ENCODE measurements at places on chromosomes 4 and X. TPM values are rescaled to one million over a fixed set of nuclear protein-coding genes. Genes with fewer than 3 reads are reported as not detected.

SRPX gene
- not detected for total RNA-seq

GLUD2 gene
- 0.91 TPM for total RNA-seq

HTRA3 gene
- total RNA-seq, result not detected

SLC10A4 gene
- not detected for total RNA-seq

LRRC66 gene
- 0.16 TPM for total RNA-seq

C4orf36 gene
- total RNA-seq, result not detected

WNK3 gene
- total RNA-seq, result 0.74 TPM

SH3RF1 gene
- total RNA-seq, result 0.39 TPM

LPAR4 gene
- not detected for total RNA-seq

GK2 gene
- not detected for total RNA-seq

FAM114A1 gene
- total RNA-seq, result 0.26 TPM

NMU gene
- not detected for total RNA-seq

NPY2R gene
- total RNA-seq, result not detected

RASGEF1B gene
- 4.0 TPM for total RNA-seq

NXF2B gene
- not detected for total RNA-seq

VSIG1 gene
- total RNA-seq, result 0.75 TPM

SEC24B gene
- total RNA-seq, result 35.9 TPM

CT45A10 gene
- not detected for total RNA-seq

MMRN1 gene
- total RNA-seq, result 0.04 TPM

HTR2C gene
- not detected for total RNA-seq

FRMPD4 gene
- total RNA-seq, result not detected

OTC gene
- not detected for total RNA-seq

RAB40A gene
- total RNA-seq, result 0.18 TPM

TCEAL6 gene
- total RNA-seq, result not detected

SLC4A4 gene
- total RNA-seq, result not detected

PLAC1 gene
- 0.18 TPM for total RNA-seq

GLRB gene
- total RNA-seq, result not detected

TRO gene
- total RNA-seq, result 4.8 TPM

FABP2 gene
- total RNA-seq, result not detected

RBM46 gene
- total RNA-seq, result not detected

KIF4A gene
- total RNA-seq, result 21.2 TPM

GAK gene
- 88.0 TPM for total RNA-seq

RAB40AL gene
- not detected for total RNA-seq

TNMD gene
- total RNA-seq, result not detected

HPGDS gene
- total RNA-seq, result not detected

TMEM156 gene
- 14.3 TPM for total RNA-seq

FAM47C gene
- total RNA-seq, result not detected

NUDT11 gene
- 2.4 TPM for total RNA-seq

All from activated CD4-positive, alpha-beta T cell treated with anti-CD3 and anti-CD28 coated beads for 36 hours (primary cell).